Mucosa of descending colon (tissue), 3 donors: ENCODE measurements at places on chromosomes 11 and 22. TPM values are rescaled to one million over a fixed set of nuclear protein-coding genes. Genes with fewer than 3 reads are reported as not detected.

- DNase-seq = no peak
Observed at GRCh38 chr11:7587712-7588111, 73.9 kb downstream of the PPFIBP2 start.

GRCh38 chr22:25876871-25877270, 134.9 kb downstream of the MYO18B start:
- no peak for DNase-seq

DNA sequence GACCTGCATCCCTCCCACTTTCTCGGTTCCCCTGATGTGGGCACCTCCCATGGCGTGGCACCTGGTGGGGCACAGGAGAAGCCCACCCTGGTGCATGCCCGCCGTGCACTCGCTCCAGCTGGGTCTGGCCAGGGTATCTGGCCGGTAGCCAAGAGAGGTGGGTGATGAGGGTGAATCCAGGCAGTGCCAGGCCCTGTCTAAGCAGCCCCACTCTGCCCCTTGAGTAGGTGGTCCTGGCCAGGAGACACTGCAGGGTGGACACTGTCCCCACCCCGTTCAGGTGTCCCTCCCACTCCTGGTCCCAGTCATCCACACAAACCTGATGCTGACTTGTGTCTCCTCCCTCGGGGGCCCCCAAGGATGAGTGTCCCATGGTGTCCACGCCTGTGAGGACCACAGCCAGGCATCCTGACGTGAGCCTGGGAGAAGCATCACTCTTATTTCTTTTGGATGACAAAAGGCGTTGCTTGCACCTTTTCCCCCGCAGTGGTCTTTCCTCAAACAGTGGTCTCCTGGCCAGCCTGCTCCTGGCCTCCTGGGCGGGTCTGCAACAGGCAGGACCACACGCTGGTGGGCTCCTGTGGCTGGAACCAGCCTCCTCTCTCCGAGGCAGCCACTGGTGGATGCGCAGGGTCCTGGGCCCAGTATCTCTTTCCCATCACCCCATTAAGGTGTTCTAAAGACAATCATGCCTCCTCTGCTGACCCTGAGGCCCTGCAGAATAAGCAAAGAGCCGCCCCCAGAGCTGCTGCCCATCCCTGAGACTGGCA, 922.3 kb downstream of the BRD1 start:
- DNase-seq = no peak

TRIM68 gene
- total RNA-seq = 19.4 TPM

RIMBP3B gene
- not detected for total RNA-seq

SMTNL1 gene
- not detected for total RNA-seq

CBLIF gene
- 0.63 TPM for total RNA-seq
